ENCODE measurements at places on chromosomes 3 and 15.

DNA sequence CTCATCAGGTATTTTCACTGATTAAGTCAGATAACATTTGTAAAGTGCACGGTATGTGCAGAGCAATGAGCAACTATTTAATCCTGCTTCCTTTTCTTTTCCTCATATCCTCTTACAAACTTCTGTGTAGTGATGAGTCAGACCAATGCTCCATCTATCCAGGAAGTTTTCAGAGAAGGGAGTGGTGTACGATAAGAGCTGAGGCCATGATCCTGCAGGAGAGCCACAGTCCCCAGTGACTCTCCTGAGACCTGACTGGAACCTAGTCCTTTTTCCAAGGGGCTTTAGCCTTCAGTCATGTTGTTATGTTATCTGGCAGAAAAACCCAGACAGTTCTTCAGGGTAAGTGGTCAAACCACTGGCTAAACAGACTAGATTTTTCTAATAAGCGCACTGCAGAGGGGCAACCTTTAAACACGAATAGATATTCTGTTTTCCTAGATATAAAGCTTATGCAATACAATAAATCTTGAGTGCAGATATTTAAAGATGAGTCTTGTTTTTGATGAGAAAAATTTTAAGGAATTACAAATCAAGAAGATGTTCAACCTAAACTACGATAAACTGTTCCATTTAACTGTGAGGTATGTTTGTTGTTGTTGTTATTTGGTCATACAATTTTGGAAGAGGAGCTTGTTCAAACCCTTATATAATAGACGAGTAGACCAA, 110.5 kb upstream of the RAP2B start:
- DNase-seq = no peak

DNA sequence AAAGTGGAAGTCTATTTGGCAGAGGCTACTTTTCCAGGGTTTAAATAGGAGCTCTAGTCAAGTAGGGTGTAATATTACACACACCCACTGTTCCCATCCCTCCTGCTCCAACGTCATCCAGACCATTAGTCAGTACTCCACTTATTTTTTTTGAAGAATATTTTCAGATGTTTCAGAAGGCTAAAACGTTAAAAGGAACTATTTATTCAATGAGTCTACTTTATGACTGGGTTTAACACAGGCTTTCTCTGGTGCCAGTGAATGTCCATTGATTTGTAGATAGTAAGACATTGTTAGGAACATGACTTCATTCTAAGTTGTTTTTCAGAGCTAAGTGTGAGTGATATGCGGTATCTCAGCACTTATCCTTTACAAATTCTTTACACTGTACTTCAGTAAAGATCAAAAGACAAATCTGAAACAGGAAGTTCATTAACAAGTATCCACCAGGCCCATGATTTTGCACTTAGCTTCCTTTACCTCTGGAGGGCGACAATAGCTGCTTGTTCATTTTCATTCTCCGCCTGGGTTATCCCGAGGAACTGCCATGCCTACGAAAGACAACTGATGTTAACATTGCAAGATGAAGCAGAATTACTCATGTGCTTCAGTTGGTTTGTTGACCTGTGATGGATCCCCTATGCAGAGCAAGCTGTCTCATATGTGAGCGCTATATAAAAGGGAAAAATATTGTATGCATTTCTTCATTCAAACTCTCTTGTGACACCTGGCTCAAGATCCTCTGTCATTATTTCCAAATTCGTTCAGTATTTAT, 158.7 kb downstream of the USP13 start:
- no peak for DNase-seq

DNA sequence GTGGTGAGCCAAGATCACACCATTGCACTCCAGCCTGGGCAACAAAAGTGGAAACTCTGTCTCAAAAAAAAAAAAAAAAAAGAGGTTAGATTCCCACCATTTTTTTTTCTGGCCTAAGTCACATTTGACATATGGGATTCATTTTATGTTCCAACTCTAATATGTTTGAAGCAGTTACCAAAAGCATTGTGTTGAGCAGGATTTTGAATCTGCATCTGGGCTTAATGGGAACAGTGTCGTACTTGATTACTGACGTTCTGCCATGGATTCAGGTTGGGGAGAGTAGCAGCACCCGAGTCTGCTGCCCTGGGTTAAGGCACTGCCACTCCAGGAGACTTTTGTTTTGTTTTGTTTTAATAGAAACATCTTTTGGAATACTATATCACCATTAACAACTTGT, 348.7 kb upstream of the TBL1XR1 start:
- no peak for DNase-seq

- no peak for DNase-seq
Measured at GRCh38 chr15:75814794-75815193, 28.5 kb upstream of the UBE2Q2 start.

DNA sequence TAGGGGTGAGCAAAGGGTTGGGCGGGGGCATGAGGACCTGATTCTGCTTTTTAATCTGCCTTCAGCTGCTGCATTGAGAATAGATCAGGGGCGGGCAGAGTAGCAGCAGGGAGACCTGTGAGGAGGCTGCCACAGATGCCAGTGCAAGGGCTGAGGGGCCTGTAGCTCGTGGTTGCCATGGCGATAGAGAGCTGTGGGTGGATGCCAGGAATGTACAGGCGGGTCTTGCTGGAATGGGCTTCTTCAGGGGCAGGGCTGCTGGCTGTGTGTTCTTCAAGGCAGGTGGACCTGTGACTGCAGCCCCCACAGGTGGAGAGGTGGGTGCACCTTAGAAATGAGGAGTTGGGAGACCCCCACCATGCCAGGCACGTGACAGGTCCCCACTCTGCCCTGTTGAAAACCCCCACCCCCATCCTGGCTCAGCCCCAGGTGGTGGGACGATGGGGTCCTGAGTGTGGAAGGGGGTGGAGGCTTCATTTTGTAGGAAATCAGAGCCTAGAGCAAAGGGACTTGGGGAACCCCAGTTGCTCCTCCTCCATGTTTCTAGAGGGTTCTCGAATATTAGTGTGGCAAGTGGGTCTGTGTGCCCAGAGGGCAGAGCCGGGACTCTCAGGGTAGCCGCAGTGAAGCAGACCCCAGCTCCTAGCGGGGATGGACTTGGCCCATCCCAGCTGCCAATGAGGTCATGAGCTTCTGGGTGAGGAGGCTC, 38.3 kb downstream of the SLC6A6 start:
- DNase-seq = no peak

GRCh38 chr15:79025201-79025600, 65.4 kb downstream of the RASGRF1 start:
- no peak for DNase-seq

DNA sequence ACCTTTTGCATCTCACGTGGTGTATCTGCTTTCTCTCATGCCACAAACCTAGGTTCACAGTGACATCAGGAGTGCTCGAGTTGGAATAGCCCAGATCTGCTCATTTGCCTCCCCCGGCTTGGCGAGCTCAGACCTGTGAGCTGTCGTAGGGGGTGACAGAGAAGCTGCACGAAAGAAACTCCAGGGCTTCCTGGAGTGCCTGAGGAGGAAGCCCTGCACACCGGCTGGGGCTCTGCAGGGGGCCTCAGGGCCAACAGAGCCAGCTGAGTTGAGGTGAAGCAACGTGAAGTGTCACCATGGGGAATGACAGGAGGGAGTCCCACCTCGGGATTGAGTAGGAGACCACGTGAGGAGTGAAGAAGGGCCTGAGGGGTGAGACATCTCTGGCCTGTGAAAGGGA, 62.5 kb downstream of the RPN1 start:
- DNase-seq = no peak

- DNase-seq = no peak
Measured at GRCh38 chr15:83982748-83983147, 252.8 kb upstream of the GOLGA6L4 start.

DNA sequence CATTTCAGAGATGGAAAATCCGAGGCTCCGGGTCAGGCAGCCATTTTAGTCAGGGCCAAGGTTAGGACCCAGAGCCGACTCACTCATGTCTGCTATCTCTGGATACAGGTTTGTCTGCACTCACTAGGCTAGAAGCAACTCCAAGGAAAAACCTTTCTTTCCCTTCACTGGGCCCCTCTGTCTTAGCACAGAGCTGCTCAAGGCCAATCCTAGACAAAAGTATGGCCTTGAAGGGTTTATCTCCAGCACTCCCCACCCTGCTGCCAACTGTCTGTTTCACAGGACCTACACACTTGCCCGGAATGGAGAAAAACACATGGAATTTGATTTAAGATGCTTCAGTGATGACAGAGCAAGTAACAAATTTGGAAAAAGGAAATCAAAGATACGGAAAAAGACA, 25.6 kb downstream of the ACAN start:
- no peak for DNase-seq

- DNase-seq = no peak
Measured at GRCh38 chr15:44595246-44595645, 58.3 kb downstream of the EIF3J start.

DNA sequence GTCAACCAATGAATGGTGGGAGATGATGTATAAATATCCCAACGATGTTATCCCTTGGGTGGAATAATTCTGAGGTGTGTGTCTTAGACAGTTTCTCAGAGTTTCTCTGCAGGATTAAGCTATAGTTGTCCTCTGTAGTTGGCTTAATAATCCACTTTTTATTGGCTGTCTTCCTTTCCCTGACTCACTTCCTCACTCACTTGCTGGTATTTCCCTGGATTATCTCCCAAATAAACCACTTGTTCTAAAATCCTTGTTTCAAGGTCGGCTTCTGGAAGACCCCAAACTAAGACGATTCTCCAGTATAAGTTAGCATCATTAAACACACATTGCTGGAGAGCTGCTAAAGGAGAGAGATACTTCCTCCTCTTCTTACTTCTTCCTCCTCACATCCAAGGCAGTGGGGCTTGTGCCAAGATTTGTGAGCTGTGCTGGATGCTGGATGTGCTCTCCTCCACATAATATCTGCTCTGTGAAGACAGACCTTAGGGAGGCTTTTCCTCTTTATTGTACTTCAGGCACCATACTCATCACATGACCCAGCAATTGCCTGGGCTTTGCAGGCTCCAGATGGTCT, 22.5 kb upstream of the ROPN1 start:
- no peak for DNase-seq

All from stimulated activated CD8-positive, alpha-beta memory T cell treated with anti-CD3 and anti-CD28 coated beads, Interleukin-7, amount 100 ng/mL, for 1 hour (primary cell).